Activated gamma-delta T cell treated with Interleukin-2 at 50 U/mL for 16 hours (primary cell): ENCODE measurements at places on chromosomes 11 and 22.
A peak's percentile ranks its signal among the peaks of the same experiment; 100 is the strongest.

DNA sequence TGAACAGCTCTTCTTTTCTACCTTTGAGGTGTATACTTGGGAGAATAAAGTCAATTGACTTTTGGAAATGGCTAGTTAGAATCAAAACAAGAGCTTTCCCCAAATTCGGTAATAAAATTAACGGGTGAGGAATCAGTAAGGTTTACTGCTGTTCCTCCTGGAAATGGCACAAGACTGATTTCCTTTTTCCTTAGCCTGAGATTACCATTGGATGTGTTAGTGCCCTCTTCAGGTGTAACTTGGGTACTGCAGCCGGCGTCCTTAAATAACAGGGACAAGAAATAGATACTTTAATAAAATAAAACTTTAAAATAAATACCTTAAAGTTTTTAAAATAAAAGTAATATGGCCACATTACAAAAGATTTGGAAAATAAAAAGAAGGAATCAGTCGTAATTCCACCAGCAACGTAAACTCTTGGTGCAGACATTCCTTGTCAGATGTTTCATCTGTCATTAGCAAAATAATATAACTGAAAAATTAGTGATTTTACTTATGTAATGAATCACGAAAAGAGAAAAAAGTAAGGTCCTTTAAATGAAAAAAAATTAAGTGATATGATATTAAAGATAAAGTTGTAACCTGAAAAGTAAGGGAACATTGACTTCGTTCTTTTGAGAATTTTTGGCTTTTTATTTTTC is 29.7 kb downstream of the ZFTA start:
- peak; percentile 64 for DNase-seq

DNA sequence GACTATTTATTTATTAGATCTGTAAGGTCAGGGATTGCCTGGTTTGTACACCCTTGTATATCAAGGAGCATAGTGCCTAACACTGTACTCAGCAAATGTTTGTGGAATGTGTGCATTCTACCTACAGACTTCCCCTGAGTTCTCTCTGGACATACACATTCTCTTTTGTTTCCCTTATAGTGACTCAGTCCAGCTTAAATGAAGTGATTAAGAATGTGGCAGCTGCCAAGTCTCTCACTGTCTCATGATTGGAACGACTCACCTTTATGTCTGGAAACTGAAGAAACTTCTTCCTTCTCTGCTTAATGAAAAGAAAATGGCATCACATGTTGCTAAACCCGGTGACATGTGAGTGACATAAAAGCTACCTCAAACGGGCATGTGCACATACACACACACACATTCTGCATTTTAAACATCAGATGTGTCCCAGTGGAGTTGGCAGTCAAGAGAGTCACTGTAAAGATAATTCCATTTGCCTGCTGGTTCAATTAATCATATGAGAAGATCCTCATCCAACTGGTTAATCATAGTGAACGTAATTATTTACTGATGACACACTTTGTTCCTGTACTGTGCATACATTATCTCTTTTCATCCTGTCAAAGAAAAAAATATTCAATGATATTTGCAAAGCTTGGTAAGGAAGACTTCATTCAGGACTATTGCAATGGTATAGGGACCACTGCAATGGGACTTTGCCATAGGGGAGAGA is 42.8 kb downstream of the GLYAT start:
- DNase-seq: no peak

DNA sequence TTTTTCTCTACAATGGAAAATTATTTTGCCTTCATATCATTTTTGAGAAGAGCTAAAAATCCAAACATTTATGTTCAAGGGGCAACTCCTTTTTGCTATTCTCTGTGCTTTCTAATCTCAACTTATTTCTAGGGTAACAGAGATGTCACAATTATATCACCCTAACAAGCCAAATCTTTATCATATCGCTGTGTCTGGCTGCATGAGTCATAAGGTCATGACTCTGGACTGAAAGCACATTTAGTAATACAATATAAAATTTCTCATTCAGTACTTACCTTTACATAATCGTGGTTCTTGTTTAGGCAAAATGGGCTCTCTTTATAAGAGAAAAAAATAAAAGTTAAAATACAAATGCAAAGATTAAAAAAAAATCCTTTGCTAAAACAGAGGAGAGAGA is 326.0 kb downstream of the CASP12 start:
- DNase-seq: no peak

DNA sequence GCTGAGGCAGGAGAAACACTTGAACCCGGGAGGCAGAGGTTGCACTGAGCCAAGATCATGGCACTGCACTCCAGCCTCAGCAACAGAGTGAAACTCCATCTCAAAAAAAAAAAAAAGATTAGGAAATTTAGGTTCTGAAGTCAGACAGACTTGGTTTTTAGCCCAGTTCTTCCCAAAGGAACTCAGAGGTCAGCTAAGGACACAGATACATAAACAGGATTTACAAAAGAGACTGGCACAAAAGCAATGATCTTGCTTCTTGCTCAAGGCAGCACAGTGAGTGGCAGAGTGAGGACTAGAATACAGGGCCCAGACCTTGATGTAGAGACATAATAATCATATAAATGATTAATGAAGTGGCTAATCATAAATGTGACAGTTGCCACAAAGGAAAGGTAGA is 25.4 kb upstream of the RRAS2 start:
- no peak for DNase-seq

DNA sequence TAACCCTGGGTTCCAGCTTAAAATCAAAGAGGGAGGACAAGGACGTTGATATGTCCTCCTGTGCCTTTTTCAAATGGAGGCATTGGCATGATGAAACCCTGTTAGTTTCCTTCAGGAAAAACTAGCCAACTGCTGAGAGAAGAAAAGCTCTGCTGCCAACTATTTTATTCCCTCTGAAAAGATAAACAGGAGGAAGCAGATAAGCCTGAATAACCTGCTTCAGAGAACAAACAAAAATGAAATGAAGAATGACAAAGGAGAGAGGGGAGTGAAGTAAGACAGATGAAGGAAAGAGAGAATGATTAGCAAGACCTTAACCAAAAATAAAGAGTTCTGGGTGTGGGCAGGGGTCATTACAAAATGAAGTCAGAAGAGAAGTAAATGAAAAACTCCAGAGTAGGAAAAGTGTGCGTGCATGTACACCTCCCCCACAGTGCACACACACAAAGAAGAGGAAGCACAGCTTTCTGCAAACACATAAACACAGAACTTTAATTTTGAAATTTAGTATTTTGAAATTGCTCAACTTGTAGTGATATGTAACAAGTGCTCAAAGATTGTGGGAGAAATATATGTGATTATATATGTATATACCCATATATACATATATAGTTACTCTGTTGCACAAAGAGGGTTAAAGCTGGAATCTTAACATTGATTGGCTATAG is 332.2 kb downstream of the LUZP2 start:
- no peak for DNase-seq

GRCh38 chr22:27786291-27786932 is 15.1 kb downstream of the MN1 start:
- DNase-seq: no peak

GRCh38 chr22:19359554-19360299 is 68.2 kb upstream of the CLTCL1 start:
- DNase-seq: no peak

DNA sequence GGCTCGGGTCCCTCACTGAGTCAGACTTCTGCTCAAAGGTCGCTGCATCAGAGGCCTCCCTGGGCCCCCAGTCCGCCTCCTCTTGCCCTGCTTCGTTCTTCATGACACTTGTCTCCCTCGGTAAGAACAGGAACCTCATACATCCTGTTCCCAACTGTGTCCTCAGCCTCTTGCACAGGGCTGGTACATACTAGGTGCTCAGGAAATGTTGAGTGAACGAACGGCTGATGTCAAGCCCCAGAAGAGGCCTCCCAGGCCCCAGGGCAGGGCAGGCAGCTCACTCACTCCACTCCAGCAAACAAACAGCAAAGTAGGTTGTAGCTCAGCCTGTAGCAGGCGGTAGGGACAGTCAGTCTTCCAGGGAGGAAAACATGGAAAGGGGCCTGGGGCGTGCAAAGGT is 17.2 kb downstream of the SYNGR1 start:
- DNase-seq: no peak

DNA sequence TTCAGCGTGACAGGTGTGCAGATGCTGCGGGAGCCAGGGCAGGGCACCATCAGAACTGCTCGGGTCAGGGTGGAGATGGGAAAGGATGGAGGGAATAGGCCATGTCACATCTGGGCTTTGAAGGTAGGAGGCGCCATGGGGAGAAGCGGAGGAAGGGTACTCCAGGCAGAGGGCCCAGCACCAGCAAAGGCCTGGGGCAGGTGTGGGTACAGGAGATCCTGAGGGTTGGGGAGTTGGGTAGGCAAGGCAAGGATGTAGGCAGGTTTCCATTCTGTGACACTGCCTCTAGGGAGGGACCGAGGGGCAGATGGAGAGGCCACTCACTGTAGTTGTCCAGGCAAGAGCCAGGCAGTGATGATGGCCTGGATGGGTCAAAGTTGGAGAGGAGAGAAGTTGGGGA is 8.5 kb downstream of the EMID1 start:
- DNase-seq: no peak

GRCh38 chr11:110338684-110339083 is 42.3 kb upstream of the RDX start:
- DNase-seq: no peak

GRCh38 chr22:45164270-45165088 is 754 bp downstream of the NUP50 start:
- peak; percentile 36 for DNase-seq

GRCh38 chr11:28606930-28607329 is 498.7 kb downstream of the METTL15 start:
- DNase-seq: no peak

- no peak for DNase-seq
Measured at GRCh38 chr22:41308544-41308947, 7.2 kb downstream of the ZC3H7B start.

DNA sequence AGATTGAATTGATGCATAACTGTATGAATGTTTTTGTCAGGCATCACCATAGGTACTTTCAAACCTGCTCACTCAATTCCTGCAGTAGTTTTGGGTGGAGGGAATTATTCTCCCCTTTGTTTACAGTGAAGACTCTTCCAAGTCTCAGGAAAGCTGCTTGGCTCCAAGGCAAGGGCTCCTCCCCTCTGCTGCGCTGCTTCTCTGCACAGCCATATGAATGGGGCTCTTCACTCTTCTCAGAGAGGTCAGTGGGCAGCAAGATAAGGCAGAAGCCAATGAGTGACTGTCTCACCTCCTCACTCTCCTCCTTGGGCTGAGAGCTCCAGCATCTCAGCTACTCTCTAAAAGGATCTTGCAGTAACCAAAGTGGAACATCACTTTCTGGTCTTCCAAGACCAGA is 165.7 kb upstream of the TTC12 start:
- no peak for DNase-seq

DNA sequence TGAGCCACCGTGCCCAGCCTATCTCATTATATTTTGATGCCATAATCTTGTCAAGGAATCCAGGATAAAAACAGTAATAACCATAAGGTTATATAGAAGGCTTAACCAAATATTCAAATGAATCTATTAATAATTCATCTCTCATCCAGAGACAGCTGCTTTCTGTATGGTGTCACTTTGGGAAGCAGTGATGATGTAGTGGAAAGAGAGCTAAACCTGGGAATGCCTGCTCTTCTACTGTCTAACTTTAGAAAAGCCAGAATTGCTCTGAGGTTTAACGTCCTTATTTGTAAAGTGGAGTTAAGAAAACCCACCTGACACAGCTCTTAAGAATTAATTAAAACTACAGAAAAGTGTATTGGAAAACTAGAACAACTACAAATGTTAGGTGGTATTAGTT is 29.3 kb upstream of the OR10D3 start:
- DNase-seq: no peak

GRCh38 chr11:43951231-43951630 is 8.8 kb downstream of the C11orf96 start:
- no peak for DNase-seq

- no peak for DNase-seq
Measured at GRCh38 chr22:48706934-48707762, 1120.5 kb downstream of the BRD1 start.

DNA sequence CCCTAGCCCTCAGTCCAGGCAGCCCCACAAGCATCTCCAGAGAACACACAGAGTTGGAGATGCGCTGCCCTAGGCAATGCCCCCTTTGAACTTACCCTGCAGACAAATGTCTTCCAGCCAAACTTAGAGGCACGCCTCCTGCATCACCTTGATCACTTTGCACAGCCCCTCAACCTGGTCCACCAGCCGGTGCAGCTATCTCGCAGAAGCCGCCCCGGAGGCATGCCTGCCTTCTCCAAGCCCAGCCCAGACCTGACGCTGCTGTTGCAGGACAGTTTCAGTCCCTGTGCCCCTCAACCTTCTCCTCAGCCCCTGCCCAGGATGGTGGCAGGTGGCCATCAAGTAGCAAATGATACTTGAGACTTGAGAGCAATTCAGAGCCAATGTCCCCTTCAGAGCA is 16.7 kb upstream of the POU2AF1 start:
- no peak for DNase-seq

DNA sequence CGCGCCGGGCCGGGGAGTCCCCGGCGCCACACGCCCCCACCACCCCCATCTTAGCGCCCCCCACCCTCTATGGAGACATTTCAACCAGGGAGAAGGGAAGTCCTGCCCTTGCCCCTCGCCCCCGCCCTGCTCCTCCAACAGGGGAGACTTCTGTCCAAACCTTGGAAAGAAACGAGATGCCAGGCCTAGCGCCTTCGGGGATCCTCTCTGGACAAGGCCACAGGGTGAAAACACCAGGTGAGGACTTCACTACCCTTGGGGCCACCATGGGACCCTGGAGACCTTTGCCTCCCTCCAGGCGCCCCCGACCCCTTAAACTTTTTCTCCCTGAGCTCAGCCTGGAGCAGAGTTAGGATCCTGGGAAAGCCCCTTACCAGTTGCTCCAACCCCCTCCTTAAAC is 11.6 kb upstream of the NPAS4 start:
- DNase-seq: no peak

- DNase-seq: peak; percentile 11
Measured at GRCh38 chr11:118996926-118997626, 862 bp upstream of the CENATAC start.
